Activated T-helper 17 cell treated with anti-CD3 and anti-CD28 coated beads, Interleukin-2, amount 50 U/mL, for 72 hours (primary cell): ENCODE measurements at places on chromosomes 3 and 15. TPM values are rescaled to one million over a fixed set of nuclear protein-coding genes. Genes with fewer than 3 reads are reported as not detected.
A peak's percentile ranks its signal among the peaks of the same experiment; 100 is the strongest.

The CP gene
- not detected for total RNA-seq

The PAQR9 gene
- not detected for total RNA-seq

DNA sequence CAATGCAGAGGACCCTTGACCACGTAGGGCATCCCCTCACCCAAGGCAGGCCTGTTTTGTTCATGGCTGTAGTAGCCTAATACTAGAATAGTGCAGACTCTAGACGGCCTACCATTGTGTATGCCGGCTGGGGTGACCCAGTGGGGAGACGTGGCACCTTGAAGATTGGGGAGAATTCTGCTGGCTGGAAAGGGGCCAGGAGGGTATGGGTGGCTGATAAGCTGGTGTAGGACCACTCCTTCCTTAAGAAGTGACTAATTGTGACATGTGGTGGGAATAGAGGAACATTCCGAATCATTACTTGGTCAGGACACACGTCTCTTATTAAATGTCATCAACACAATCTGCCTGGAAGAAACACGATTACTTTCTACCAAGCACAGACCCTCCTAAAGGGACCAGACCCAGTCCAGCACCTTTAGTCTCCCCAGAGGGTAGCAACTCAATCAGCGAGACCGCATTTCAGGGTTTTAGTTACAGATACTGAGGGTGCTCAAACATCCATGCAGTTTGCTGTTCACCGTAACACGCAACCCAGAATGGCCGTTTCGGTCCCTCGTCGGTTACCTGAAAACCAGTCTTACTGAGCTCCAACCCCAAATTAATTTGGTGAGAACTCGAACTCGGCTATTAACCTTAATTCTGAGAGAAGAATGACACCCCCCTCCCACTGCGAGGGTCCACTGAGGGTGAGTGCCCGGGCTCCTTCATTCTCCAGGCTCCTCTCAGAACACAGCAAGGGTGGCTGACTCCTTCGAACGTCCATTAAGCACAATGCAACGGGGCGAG lies 1.6 kb upstream of the KLF13 start:
- ATAC-seq: no peak

DNA sequence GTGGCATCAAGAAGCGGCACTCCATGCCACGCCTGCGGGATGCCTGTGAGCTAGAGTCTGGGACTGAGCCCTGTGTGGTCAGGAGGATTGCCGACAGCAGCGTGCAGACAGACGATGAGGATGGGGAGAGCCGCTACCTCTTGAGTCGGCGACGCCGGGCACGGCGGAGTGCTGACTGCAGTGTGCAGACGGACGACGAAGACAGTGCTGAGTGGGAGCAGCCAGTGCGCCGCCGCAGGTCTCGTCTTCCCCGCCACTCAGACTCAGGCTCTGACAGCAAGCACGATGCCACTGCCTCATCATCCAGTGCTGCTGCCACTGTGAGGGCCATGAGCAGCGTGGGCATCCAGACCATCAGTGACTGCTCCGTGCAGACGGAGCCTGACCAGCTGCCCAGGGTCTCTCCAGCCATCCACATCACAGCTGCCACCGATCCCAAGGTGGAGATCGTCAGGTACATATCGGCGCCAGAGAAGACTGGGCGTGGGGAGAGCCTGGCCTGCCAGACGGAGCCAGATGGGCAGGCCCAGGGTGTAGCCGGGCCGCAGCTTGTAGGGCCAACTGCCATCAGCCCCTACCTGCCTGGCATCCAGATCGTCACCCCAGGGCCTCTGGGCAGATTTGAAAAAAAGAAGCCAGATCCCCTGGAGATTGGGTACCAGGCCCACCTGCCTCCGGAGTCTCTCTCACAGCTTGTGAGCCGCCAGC lies 16.8 kb upstream of the APEH start:
- no peak for ATAC-seq

- no peak for ATAC-seq
Observed at GRCh38 chr3:54897028-54897711, 30.7 kb downstream of the LRTM1 start.

DNA sequence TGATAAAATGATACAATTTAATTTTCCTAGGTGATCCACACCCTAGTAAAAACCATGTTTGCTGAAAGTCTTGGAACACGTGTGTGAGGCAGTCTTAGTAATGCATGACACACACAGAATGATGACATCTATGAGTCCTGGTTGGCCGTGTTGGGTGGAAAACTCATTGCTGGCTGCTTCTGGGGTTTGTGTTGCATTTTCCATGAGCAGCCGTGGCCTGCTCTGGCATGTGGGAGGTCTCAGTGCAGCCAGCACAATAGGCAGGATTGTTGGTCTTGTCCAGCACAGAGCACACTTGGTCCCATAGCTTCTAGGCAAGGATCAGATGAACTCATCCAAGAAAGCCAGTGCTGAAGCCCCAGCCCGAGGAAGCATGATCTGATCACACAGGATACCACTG lies 172.8 kb upstream of the UBE3A start:
- no peak for ATAC-seq

GRCh38 chr3:184175981-184176376 lies 1.3 kb downstream of the AP2M1 start:
- no peak for ATAC-seq

- peak; percentile 91 for ATAC-seq
Observed at GRCh38 chr3:178777718-178778411, 241.6 kb downstream of the KCNMB2 start.

DNA sequence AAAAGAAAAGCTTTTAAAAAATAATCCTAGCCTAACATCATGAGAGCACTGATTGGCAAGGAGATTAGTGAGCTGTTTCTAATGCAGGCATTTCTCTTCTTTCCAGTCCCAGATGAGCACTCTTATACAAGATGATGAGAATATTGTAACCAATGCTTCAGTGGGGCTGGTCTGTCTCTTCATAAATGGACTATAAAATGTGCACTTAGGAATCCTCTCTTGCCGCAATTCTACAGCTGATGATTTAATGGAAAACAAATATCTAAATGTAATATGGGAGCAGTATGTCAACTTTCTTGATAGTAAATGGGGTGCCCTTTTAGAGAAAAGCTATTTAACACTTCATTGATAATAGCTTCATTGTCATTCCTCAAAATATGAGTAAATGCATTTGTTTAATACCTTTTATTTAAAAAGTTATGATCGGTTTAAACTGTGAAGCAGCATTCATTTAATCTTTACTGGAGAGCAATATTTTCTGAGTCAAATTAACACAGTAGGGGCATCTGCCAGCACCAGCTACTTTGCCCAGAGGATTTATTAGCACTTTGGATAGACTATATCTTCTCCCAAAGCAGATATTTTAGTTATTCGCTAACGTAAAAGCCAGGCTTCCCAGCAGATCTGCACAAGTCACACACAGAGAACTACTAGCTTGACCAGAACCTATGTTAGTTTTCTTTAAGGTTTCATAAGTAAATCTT lies 985.9 kb downstream of the DIPK2A start:
- no peak for ATAC-seq

DNA sequence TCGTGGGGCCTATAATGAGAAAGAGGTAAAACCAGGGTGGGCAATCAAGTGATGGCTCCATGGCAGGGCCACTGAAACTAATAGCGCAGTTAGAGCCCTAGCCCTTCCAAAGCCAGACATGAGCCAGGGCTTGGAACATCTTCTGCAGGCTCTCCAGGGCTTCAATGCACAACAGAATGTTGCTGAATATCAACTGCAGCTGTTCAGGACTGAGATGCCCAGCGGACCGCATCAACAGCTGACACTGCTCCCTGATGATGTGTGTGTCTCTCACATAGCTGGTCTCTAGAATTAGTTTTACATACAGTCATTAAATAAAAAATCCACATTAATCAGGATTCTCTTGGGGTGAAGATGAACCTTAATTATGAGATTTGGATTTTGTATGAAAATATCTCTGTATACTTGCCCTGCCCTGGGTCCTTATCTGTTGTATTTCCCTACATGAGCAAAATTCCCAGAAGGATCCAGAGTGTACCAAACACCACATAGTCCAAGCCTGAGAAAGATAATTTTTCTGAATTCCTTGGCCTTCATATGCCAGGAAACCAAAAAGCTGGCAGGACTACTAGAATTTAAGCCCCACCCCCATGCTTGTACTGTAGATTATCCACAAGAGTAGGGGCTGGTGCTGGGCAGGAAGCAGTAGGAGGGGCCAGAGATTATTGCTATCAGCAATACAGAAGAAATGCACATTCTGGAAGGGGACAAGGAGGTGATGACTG lies 7.7 kb upstream of the GOLGB1 start:
- no peak for ATAC-seq
